Fibroblast of the aortic adventitia (primary cell): ENCODE measurements at places on chromosomes 4 and X. TPM values are rescaled to one million over a fixed set of nuclear protein-coding genes. Genes with fewer than 3 reads are reported as not detected.

DNA sequence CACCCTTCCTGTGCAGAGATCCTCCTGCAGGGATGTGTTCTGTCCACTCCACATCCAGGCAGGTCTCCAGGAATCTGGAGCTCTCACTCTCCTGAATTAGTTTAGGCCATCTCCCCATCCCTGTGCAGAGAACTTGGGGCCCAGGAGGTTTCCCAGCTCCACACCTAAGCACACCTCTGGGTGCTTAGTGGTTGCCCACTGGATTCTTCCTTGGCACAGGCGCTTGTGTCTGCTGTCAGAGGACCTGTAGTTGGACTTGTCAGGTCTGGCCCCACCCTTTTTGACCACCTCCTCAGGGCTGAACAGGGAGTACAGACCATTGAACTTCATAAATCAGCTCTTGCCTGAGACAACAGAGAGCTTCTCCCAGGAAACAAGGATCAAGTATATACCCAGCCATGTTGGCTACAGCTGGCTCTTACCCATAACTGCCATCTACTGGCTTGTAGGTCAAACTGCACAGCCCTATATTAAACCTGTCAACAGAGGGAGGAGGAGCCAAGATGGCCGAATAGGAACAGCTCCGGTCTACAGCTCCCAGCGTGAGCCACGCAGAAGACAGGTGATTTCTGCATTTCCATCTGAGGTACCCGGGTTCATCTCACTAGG, 275.5 kb downstream of the PPARGC1A start:
- peak; percentile 21 for DNase-seq

GRCh38 chr4:156388826-156389225, 435.2 kb upstream of the CTSO start:
- no peak for DNase-seq

DNA sequence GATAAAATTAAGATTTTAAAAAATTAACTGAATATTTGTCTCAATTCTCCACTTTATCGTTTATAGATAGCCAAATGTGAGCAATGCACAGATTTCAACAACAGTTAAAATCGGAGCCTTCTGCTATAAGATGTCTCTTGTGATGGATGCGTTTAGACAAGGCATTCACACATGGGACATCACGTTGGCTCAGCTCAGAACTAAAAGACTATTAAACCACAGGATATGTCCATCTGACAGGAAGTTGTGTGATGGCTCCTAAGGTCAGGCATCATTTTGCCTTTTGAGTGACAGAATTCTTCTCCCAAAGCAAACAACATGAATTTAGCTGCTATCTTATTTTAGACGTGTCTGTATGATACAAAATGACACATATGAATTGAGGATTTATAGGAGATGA, 17.3 kb upstream of the VCX3B start:
- DNase-seq: no peak

GRCh38 chr4:7959078-7959477, 19.4 kb upstream of the AFAP1 start:
- DNase-seq: peak; percentile 20

- DNase-seq: peak; percentile 17
Observed at GRCh38 chr4:55032788-55033187, 92.6 kb downstream of the KDR start.

- peak; percentile 79 for DNase-seq
Observed at GRCh38 chrX:118566359-118566758, 70.7 kb downstream of the DOCK11 start.

GRCh38 chr4:184515606-184516005, 41.3 kb upstream of the IRF2 start:
- no peak for DNase-seq

GRCh38 chr4:125639182-125639621, 324.4 kb downstream of the FAT4 start:
- DNase-seq: peak; percentile 21

DNA sequence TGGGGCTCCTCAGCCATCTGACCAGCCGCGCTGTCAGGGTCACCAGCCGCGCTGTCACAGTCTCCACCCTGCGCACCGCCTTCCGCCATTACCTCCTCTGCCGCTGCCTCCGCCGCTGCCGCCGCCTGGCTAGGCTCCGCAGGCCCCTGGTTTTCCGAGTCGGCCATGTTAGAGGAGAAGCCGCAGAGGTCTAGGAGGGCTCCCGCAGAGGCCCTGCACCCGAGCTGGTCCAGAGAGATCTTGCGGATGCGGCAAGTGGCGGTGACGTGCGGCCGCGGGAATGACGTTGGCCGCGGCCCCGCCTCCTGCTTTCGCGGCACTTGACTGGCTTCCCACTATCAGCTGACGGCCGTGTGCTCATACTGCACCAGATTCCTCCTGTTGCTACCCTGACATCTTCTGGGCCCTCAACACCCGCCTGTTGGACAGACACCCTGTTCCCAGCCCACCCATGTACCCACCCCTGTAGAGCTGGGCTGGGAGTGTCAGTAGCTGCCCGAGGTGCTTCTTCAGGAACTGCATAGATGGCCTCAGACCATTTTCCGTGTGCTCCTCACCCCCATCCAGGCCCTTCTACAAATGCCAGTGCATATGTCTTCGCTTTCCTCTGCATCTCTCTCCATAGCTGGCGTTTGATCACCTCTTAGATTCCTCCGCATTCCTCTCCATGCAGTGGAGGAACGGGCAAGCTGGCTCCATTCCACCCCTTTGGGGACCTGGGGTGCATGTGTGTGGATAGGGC, at the start of gene NAP1L5:
NAP1L5 (minus strand) TSS at position 242 of the 742 bp plus-strand sequence; CDS start at position 167, 75 bp downstream.
- peak; percentile 74 for DNase-seq

- DNase-seq: peak; percentile 63
Observed at GRCh38 chr4:53545942-53546581, 45.2 kb downstream of the LNX1 start.

DNA sequence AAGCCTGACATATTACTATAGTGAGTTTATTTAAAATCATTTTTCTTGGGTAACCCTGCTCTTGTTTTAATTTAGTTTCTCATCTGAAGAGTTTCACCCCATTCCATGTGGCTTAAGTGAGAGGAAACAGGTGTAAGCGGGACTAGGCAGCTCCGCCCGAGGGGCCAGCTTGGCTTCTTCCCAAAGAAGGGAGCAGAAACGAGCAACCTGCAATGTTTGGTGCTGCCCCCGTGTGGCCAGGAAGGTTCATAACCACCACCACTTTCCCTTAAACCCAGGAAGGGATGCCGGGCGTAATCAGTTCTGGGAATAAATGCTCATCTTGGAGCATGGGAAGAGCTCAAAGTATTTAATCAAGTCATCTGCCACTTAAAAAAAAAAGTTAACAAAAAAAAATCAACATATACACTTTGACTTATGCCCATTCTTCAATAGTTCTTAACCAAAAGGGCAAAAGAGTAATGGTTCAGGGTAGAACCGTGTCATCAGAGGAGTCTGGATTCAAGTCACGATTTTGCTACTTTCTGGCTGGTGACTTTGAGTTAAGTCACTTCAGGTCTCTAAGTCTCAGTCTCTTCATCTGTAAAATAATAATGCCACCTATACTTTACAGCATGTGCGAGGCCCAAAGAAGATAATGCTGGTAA, 147.9 kb downstream of the NSUN7 start:
- peak; percentile 57 for DNase-seq

GRCh38 chr4:38034986-38035882, 75.0 kb downstream of the PTTG2 start:
- DNase-seq: peak; percentile 84

DNA sequence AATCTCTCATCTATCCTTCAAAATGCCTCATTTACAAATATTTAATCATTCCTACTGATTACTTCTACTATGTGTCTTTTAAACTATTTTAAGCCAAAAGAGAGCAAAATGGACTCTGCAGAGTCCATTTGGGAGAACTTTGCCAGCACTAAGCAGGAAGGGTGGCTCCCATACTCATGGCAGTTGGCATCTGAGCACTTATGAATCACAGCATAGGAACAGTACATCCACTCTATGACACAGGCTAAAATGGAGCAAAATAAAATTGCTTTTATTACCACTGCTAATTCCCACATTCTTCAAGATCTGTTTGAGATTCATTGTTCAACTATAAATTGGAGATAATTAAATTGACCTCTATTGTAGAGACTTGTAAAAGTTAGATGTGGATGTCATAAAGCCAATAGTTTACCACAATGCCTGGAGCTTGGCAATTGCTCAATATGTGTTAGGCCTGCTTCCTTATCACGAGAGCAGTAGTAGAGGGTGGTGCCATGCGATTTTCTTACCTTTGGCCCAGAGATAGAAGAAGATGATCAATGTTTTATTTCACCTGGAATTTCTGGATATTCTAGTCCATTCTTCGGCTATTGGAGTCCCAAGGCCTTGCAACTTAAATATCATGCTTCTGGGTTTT, 19.1 kb downstream of the HPGD start:
- peak; percentile 57 for DNase-seq

- DNase-seq: peak; percentile 44
Observed at GRCh38 chrX:46837558-46838485, 979 bp downstream of the RP2 start.

Gene RASSF6
- total RNA-seq: not detected in 2 replicates

Gene SYTL5
- total RNA-seq: 0.08 and 0.36 TPM in 2 replicates

Gene LGI2
- total RNA-seq: 0.54 and 6.5 TPM in 2 replicates

Gene C4orf36
- total RNA-seq: 0.81 TPM in 1 of 2 replicates, not detected in the other
